ENCODE measurements at places on chromosomes 6 and 20.

DNA sequence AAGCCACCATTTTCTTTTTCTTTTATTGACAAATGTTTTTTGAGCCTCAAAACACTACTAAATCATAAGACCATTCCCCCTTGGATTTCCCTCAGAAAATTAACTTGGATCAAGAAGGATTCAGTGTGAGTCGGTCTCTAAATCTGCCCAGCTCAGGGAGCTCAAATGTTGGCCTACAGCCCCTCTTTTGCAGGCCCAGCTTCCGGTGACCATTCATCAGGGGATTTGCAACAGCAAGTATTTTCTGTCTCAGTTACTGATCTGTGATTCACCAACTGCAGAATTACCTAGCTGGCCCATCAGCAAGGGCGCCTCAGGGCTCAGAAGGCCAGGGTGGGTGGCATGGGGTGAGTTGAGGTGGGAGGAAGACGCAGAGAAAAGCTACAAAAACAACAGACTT lies 318.1 kb downstream of the CDC5L start:
- no peak for DNase-seq

GRCh38 chr20:50216543-50217206 lies 26.0 kb downstream of the CEBPB start:
- DNase-seq = no peak

DNA sequence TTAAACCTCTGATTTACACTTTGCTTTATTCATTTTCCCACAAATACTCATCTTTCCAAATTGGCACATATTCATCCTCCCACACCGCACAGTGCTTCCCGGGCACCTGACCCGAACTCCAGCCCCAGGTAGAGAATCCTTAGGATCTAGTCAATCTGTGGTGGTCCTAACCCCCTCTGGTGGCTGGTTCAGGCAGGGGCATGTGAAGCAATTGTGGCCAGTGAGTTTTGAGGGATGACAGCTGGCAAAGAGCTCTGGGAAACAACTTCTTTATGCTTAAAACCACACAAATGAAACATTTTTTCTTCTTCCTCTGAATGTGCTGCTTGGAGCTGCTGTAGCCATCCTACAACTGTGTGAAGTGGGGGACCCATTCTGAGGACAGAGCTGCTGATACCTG lies 54.7 kb downstream of the ELOVL5 start:
- DNase-seq = no peak

- DNase-seq = no peak
These were observed 3.0 kb downstream of the ZBP1 start for GRCh38 chr20:57617079-57617795.

GRCh38 chr6:2094642-2095041 lies 150.8 kb downstream of the GMDS start:
- DNase-seq = no peak

GRCh38 chr6:95636552-95637431 lies 59.5 kb downstream of the MANEA start:
- DNase-seq = no peak

DNA sequence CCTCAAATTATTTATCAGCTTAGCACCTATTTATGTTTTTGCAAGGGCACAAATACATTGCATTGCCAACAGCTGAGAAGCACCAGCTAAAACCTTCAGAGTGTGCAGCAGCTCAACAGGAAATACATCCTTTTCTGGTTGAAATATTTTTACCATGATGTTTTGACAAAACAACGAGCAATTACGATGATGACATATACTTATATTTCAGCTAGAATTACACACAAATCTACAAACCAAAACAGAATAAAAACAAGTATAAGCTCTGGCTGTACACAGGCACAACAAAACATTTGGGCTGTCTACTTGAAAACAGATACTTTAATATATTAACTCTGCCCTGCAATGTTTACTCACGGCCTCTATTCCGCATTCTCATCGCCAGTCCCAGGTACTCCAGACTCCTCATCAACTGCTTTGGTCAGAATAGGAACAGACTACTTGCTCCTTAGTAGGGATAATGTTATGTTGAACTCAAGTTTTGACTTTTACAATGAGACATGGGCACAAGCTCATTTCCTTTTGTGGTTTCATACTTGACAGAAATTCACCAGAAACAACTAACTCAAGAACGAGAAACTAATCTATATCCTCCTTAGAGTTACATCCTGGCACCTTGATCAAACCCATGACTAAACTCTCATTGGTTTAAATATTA lies 377.6 kb downstream of the ESR1 start:
- DNase-seq = no peak

DNA sequence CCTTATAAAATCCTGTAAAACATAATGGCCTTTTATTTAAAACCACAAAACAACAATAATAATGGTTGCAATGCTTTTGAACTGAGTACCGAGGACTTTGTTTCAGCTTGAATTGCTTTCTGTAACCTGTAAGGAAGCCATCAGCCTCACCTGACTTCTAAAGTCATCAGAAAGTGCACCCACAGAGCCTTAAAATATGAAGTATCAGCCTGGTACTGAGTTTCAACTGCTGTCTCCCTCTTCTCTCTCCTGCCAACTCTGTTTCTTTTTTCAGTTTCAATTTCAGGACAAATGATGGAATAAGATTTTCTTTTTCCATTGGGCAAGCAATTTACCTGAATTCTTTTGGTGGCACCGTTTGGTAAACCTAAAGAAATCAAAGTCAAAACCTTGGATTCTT lies 119.4 kb downstream of the PHACTR1 start:
- DNase-seq = no peak

DNA sequence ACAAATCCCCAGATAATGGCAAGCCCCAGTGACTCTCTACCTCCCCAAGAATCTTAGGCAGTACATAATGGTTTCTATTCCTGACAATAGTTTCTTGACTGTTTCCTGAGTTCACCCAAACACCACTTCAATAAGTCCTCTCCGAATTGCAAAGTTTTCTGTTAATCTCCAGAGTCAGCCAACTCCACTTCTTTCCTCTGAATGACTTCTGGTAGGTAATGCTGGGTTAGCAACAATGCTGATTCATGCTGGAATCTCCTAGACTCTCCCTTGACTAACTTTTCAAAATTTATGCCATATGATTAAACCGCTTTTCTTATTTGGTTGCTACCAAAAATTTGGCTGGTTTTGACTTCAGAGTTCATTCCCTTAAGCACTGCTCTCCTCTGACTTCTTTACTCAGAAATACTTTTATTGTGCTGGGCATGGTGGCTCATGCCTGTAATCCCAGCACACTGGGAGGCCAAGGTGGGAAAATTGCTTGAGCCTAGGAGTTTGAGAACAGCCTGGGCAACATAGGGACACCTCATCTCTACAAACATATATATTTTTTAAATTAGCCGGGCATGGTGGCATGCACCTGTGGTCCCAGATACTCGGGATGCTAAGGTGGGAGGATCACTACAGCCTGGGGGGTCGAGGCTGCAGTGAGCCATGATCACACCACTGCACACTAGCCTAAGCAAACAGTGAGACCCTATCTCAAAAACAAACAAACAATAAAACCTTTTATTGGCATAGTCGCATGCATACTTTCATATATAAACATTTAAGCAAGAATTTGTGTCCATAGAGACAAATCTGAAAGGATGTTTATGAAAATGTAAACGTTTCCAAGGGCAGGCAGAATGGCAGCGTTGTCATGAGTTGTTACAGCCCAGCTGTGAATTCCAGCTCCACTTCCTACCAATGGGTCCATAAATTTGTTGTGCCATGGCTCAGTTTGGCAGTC lies 249.3 kb upstream of the PLN start:
- DNase-seq = no peak

GRCh38 chr20:12786276-12786675 lies 222.5 kb upstream of the SPTLC3 start:
- DNase-seq = no peak

- no peak for DNase-seq
These were observed 5.6 kb downstream of the CST3 start for GRCh38 chr20:23631981-23632710.

DNA sequence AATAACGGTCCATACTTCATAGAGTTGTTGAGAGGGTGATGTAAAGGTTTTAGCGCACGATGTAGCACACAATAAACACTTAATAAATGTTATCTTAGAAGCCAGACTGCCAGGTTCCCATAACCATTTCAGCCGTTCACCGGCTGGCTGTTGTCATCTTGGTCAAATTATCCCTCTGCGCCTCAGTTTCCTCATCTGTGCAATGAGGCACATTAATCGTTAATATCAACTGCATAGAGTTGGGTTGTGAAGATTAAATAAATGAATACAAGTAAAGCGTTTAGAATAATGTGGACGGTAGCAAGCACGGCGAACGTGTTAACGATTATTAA lies 432 bp upstream of the PSMF1 start:
- no peak for DNase-seq

GRCh38 chr6:163733061-163733460 lies 318.5 kb downstream of the QKI start:
- DNase-seq = no peak

DNA sequence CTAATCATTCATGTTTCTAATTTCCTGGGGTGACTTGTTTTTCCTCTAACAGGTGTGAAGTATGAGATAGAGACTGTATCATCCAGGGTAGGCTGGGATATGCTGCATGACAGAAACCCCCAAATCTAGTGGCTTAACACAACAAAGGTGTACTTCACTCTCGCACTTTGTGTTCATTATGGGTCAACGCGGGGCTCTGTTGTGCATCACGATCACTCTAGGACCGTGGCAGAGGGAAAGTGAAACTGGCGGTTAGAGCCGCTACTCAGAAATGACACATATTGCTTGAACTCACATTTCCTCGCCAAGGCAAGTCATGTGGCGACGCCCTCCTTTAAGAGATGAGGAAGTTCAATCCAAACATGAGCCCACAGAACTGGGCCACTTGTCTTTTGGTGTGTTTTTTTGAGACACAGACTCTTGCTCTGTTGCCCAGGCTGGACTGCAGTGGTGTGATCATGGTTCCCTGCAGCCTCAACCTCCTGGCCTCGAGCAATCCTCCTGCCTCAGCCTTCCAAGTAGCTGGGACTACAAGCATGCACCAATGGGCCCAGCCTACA lies 41.3 kb downstream of the PCNA start:
- peak; percentile 76 for DNase-seq

DNA sequence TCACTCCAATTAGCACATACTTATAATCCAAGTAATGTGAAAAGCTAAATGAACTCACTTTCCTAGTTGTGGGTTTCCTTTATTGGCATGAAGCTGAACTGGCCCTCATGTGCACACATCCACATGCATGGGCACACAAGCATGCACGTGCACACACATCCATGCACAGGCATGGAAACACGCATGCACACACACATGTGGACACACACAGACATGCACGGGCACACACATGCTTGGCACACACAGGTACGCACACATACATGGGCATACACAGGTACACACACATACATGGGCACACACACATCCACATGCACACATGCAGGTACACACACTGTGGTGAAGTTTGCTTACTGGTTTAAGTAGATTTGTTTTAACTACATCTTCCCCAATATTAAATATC lies 23.8 kb downstream of the SYNDIG1 start:
- no peak for DNase-seq

DNA sequence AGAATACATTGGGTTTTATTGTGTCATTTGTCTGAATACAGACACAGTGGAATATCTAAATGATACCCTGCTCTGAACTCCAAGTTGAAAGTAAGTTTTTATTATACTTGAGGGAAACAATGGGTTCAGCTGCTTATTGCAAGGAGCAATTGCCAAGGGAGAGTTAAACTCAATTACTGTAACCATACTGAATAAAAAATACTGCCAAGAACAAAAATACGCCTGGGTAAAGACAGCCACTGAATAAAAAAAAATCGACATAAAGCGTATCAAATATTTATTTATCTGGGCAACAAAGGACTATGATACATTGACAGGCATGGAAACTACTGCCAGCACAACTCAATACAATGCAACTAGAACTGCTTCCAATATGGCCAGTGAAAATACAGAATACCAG lies 18.1 kb downstream of the TFAP2A start:
- no peak for DNase-seq

- DNase-seq = no peak
These were observed 24.1 kb downstream of the ALDH8A1 start for GRCh38 chr6:134925800-134926199.

GRCh38 chr20:57879779-57880570 lies 170.2 kb upstream of the PMEPA1 start:
- DNase-seq = no peak

GRCh38 chr20:25012616-25013189 lies 20.2 kb upstream of the APMAP start:
- peak; percentile 41 for DNase-seq

DNA sequence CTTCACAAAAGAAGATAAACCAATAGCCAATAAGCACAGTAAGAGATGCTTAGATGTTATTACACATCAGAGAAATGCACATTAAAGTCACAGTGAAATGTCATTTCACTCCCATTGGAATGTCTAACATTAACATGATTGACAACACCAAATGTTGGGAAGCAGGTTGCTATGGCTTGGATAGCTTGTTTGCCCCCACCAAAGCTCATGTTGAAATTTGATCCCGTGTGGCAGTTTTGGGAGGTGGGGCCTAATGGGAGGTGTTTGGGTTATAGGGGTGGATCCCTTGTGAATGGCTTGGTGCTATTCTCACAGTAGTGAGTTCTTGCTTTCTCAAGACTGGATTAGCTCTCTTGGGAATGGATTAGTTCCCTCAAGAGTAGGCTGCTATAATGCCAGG lies 44.8 kb downstream of the MRAP2 start:
- no peak for DNase-seq

GRCh38 chr6:113903666-113904330 lies 46.7 kb downstream of the MARCKS start:
- DNase-seq = peak; percentile 49

- DNase-seq = no peak
These were observed 12.3 kb upstream of the DEFB112 start for GRCh38 chr6:50062051-50062450.

DNA sequence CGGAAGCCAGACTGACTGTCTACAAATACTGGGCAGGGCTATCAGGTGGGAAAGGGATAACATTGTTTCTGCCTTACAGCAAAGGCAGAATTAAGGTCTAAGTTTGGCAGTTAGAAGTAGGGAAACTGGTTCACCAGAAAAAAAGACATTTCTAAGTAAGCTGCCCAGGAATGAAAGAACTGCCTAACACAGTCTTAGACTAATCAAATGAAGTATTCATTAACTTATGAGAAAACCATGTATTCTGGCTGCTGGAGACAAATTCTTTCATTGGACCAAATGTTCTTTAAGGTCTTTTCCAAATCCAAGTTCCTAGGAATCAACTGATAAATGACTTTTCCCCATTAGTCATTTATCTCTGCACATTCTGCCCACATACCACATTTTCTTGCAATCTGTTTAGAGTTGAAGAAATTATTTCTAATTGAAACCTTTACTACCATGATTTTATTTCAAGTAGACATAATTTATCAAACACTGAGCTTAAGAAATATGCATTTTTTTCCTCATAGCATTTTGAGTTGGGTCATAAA lies 120.3 kb upstream of the OGFRL1 start:
- no peak for DNase-seq

GRCh38 chr20:42281801-42282200 lies 663.6 kb upstream of the CHD6 start:
- no peak for DNase-seq

- DNase-seq = no peak
These were observed 101.5 kb upstream of the BACH2 start for GRCh38 chr6:90397929-90398674.

DNA sequence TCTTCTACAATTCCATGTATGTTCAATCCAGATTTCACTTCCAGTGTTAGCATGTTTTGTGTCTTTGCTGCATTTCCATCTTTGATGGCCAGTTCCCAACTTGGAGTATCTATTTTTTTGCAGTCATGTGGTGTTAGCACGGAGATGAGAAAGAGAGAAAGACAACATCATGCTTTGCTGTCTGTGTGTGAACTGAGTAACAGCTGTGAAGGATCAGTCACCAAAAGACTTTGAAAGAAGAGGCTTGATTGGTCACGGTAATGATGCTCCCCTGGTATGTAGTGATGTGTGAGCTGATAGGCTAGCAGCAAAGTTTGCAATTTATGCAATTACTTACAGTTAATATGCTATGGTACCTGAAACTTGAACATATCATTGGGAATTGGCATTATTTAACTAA lies 731.3 kb upstream of the NRSN1 start:
- no peak for DNase-seq
